ENCODE measurements at places on chromosomes 1 and 21. TPM values are rescaled to one million over a fixed set of nuclear protein-coding genes. Genes with fewer than 3 reads are reported as not detected.
A peak's percentile ranks its signal among the peaks of the same experiment; 100 is the strongest.

DNA sequence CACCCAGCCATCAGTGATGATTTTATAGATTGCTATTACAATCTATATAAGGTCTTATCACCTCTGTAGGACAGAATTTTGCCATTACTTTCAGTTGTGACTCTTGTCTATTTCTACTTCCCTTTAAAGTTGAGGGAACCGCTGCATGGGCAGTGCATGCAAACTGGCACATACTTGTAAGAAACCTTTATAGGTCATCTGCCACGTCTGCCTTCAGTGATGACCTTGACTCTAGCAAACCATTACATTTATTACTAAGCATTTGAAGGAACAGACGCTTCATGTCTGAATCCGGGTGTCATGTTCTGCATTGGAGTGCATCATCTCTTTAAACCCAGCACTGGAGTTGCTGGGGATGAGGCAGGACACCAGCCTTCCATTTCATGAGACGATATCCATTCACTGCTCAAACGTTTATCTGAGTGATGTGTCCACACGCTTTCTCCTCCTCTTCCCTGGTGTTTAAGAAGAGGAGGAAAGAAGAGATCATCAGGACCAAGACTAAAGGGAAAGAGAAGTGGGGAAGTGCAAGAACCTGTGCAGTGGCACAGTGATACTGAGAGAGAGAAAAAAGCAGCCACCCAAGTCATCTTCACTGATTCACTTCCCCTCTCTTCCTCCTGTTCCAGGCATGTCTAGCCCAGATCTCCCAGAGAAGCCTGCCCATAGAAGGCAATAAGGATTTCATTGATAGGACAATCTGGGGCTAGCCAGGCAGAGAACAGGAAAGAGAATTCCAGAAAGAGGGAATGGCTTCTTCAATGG, 14.1 kb downstream of the CCSAP start:
- DNase-seq: no peak

S100A7A gene
- total RNA-seq: not detected

DNA sequence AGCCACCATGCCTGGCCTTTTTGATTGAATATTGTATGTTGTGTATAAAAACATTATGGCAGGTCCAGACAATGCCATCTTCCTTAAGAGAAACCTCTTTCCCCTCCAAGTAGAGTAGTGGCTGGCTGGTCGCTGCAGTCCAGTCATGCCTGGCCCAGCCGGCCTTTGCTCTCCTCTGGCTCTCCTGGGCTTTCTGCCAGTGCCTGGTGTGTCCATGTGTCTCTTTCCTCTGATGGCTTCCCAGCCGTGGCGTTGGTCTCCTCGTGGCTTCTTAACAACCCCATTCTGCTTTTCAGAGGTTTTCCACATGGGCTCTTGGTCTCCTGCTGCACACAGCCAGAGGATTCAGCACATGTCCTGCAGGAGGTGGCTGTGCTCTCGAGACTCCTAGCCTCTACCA, 58.7 kb downstream of the DIP2A start:
- no peak for DNase-seq

DNA sequence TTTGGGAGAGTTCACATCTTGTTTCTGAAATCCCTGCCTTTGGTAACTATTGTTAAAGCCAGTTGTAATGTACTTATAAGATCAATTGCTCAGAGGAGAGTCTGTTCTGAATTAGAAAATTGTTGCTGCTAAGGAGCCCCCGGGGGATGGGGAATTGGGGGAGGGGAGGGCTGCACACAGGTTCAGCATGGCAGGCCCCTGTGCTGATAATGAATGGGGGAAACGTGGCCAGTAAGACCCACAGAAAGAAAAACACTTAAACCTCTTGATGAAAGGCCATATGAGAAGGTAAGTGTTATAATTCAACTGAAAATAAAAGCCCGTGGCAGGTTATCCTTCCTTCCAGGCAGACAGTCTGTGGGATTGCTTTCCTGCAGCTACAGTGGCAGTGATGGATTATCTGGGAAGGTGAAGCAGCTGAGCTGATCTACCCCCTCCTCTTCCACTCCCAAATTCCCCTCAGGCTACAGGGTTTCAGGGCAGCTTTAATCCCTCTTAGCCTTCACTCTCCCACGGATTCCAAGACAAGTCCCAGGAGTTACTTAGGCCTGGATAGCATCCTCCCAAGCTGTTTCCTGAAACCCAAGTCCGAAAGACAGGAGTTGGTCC, 398.8 kb downstream of the TBX15 start:
- DNase-seq: no peak

DNA sequence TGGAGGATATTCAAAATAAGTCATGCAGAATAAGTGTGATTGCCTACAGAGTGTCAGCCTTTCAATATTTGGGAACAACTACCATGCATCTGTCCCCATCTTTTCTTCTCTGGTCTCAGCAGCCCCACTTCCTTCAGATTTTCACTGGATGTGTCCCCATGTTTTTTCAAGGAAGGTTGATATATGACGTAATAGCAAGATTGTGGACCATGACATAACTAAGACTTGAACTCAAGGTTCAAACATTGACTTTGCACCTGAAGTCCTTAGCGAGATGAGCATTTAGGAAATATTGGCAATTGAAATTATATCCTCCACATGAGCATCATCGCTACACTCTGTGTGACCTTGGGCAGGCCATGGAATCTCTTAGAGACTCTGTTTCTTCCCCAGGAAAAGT, 5.8 kb downstream of the NAV1 start:
- no peak for DNase-seq

- no peak for DNase-seq
Measured at GRCh38 chr1:85343213-85343611, 66.8 kb upstream of the BCL10 start.

AK5 gene
- 1.9 TPM for total RNA-seq

AQP10 gene
- total RNA-seq: not detected

GRCh38 chr1:231278100-231278790, 37.2 kb downstream of the GNPAT start:
- DNase-seq: no peak

- no peak for DNase-seq
Measured at GRCh38 chr1:147853391-147853790, 49.2 kb upstream of the GJA8 start.

ANKRD35 gene
- 8.2 TPM for total RNA-seq

SPATA45 gene
- not detected for total RNA-seq

- DNase-seq: no peak
Measured at GRCh38 chr21:45169682-45170081, 95.3 kb downstream of the ADARB1 start.

DNA sequence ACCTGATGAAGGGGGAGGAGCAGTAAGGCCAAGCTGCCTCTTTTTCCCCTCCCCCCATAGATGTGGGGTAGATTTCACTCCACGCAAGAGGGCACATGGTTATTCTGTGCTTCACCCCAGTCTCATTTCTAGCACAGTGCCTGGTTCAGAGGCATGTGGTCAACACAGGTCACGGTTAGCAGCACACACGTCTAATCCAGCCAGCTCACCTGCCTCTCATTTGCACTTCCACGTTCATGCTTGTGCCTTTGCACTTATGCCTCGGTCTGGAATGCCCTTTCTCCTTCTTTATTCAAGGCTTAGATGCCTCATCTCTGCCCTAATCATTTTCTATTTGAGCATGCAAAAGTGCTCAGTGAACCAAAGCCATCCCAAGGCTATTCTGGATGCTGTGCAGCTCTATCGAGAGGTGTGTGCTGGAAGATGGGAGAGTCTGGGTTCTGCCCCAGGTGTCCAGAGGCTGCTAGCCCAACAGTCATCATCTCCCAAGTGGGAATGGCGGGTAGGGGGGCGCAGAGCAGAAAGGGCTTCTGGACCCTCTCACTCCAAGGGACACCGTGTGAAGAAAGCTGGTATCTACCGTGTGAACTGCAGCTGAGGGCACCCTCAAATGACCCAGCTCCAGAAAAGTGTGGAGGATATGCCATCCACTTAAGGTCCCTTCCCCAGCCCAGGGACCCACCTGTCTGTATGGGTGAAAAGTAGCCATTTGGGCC, 2.1 kb upstream of the A3GALT2 start:
- DNase-seq: peak; percentile 46

DNA sequence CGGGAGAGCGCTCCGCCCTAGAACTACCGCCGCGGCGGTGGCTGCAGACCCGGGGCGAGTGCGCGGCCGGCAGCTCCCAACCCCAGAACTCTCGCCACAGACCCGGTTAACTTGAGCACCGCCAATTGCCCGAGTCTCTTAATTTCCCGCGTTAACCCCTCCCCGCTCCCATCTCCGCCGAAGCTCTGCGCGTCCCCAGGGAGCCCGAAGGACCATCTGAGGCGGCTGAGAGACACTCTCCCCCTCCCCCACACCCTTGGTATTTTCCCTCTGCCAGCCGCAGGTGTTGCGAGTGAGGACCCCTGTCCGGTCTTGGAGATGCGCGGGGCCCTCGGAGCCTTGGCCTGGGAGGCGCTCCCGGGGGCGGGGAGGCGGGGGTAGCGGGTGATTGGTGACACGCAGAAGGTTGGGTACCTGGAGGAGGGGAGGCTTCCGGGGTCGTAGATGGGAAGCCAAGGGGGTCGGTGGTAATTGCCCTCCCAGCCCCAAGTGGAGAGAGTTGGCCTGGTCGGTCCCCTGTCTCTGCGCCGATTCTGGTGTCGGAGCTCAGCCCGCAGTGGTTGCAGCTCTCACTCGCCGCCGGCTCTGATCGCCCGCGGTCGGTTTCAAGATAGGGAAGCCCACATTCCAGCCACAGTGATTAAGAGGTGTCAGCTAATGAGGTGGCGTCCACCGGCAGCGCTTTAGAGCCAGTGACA, 858 bp upstream of the SUSD4 start:
- no peak for DNase-seq

PADI4 gene
- not detected for total RNA-seq

UMODL1 gene
- not detected for total RNA-seq

Data from sigmoid colon (tissue), 7 donors.